ENCODE measurements at places on chromosomes 3 and 15.

GRCh38 chr15:85044894-85045293 is 63.2 kb downstream of the PDE8A start:
- DNase-seq = no peak

- no peak for DNase-seq
These were observed 23.2 kb downstream of the USP13 start for GRCh38 chr3:179676081-179676480.

- no peak for DNase-seq
These were observed 132.2 kb downstream of the DUT start for GRCh38 chr15:48463366-48463880.

- no peak for DNase-seq
These were observed 272.2 kb upstream of the CHRNA7 start for GRCh38 chr15:31758126-31758525.

GRCh38 chr15:68504681-68505170 is 72.8 kb upstream of the ITGA11 start:
- DNase-seq = no peak

DNA sequence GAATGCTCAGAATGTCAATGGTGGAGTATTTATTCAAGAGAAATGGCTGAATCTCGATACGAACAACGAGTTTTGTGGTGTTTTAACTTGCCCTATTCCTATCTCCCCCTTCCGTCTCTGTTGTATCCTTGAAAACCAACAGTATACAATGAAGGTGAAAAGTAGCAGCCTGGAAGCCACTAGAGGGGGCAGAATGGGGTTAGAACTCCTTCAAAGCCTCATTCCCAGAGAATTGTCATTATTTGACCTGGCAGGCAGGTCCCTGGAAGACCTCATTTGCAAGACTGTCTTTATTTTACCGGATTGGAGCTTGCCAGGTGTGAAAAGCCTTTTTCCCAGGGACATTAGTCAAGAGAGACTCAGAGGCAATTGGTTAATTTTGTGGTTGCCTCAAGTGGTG is 139.4 kb downstream of the LRRC28 start:
- DNase-seq = no peak

DNA sequence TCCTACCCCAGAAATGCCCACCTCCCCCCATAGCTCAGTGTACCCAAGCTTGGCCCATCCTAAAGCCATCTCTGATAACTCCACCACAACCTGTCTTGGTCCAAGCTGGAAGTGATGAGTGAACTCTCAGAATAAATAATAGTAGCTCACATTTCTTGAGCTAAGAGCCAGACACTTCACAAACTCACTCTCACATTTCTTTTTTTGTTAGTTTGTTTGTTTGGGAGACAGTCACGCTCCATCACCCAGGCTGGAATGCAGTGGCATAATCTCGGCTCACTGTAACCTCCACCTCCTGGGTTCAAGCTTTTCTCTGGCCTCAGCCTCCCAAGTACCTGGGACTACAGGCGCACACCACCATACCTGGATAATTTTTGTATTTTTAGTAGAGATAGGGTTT is 46.2 kb downstream of the LIPC start:
- no peak for DNase-seq

DNA sequence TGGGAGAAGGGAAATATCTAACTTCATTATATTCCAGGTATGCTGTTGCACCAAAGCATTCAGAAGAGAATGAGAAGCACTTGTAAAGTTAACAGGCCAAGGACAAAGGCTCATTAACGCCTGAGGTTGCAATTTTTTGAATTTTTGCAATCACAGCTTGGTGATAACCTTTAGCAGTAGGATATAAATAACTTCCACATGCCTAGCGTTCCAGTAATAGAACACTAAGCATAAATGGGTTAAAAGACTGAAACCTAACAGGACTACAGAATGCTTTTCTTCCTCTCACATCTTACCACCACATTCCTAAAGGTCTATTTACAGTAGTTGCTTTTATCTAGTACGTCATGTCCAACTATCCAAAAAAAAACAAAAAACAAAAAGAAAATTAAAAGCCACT is 57.4 kb upstream of the IMPG2 start:
- no peak for DNase-seq

DNA sequence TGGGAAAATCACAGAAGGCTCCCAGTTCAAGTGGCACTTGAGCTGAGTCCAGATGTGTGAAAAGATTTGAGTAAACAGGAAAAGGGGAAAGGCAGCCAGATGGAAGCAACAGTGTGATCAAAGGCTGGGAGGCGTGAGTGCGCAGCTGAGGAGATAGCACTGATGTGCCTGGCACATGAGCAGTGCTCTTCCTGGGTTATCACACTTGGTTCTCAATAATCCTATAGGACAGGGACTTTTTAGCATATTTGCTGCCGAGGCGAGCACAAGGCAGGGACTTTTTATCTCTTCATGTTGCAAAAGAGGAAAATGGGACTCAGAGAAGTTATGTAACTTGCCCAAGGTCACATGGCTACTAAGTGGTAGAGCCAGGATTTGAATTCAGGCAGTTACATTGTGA is 39.6 kb downstream of the CORO2B start:
- no peak for DNase-seq

- no peak for DNase-seq
These were observed 46.2 kb downstream of the GADL1 start for GRCh38 chr3:30848087-30848779.

DNA sequence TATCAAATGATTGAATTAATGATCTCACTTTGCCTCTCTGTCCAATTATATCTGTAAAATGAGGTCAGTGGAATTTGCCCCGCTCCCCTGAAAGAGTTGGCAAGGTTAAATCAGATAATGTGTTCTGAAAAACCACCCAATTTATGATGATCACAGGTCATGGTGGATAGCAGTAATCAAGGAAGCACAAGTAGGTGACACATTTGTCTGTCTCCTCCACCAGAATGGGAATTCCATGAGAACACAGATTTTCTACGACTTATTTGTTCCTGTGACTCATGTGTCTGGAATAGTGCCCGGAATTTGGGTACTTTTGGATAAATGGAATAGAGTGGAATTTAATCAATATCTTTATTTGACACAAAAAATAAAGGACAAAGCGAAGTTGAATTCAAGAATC is 220.9 kb upstream of the SUCLG2 start:
- no peak for DNase-seq

DNA sequence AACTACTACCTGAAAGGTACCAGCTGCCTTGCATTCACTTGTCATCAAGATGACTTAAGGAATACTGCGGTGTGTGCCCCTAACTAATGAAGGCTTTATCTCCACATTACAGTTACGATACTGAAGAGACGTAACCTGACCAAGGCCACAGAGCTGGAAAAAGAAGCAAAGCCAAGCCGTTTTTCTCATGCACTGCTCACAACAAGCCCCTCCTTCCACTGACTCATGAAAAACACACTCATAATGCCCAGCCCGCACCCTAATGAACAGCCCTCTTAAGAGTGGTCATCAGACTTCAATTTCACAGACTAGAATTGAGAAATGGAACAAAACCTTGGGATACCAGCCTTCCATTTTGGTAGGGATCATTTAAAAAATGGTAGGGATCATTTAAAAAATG is 11.6 kb downstream of the PSMD6 start:
- DNase-seq = no peak

DNA sequence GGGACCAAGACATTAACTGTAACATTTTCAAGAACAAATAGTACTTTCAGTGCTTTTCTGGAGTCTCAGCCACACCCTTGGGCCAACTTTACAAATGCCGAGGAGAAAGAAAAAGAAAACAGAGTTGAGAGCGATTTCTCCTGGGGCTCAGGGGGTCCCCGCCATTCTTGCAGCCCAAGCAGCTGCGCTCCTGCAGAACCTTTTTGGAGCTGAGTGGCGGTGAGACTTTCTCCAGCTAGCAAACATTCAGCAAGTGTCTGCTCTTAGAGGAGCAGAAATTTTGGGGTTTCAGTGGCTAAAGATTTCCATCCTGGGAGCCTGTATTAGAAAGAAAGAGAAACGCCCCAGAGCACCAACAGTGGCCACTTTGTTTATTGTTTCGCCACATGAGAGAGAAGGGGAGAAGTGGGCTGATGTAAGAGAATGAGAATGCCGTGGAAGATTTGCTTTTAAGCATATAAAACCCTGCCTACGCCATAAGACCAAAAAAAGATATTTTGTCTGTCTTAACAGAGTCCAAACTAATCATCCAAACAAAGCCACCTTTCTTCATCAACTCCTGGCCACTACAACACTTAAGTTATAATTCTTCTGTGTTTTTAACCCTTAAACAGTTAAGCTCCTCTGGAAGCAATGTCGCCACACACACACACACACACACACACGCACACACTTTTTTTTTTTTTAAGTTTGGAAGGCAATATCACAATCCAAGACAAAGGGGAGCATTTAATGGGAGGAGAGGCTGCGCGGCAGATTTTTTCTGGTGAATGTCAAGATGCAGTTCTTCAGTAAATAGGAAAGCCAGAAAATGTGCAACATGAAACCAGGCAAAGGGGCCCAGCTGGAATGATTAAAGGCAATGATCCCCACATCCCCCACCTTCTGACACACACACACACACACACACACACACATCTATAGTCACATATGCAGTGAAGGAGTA is 19.2 kb downstream of the EID1 start:
- DNase-seq = no peak

DNA sequence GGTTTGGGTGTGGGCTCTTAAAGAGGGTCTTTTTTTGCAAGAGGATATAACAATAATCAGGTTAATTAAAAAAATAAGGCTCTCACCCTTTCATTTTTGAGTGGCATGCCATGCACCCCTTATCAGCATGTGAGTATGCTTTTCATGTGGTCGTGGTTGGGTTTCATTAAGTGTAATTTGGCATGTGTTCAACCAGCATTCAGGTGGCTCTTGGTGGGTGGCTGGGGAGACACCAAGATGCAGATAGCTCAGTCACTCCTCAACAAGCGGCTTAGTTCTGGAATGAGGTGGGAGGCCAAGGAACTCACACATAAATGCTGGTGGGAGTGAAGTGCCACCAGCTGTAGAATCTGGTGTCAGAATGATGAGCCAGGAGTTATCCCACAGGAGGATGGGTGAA is 66.8 kb downstream of the FLNB start:
- no peak for DNase-seq

DNA sequence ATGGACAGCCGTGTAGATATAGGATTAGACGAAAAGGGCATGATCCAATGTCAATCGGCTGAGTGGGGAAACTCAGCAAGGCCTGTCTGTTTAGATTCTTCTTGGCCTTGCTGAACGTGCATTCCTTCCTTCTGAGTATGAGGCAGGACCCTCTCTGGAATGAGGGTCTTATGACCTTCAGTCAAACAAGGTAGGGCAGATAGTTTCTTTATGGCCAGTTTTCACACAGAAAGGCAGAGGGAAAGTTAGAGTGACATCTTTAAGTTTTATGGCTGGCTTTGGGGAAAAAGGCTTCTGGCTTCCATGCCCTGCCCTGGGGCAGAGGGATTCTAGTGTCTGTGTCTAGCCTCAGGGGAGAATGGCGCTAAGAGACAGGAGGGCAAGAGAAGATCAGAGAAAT is 29.7 kb downstream of the ARNT2 start:
- no peak for DNase-seq

DNA sequence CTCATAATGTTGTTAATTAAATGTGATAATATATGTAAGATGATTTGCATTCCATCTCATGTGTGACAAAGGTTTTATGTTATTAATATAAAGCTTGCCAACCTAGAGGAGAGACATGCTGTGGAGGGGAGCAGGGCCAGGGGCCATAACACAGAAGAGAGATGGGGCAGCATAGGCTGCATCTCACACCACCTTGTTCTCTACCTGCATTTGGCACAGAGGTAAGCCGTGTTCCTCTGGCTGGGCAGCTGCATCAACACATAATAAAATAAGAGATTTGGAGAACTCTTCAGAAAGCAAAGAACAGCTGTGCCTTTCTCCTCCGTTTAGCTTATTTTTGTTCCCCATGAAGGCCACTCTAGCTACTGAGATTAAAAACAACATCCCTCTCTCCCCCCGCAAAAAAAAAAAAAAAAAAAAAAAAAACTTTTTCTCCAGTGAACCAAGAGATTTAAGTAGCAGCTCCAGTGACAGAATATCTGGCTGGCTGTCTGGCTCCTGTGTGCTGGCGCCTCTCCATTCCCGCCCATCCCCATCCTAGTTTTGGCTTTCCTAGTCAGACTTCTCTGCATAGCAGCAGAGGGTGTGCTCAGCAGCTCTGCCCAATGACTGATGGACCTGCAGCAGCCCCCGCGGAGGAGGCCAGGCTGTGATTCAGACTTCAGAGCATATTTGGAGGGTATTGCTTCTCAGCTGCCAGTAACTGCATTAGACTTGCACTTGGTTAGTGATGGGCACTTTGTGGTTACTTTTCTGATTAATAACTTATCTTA is 52.2 kb upstream of the STXBP5L start:
- no peak for DNase-seq

GRCh38 chr15:78715434-78715833 is 74.4 kb upstream of the CHRNB4 start:
- no peak for DNase-seq

GRCh38 chr3:20256144-20256543 is 70.1 kb upstream of the SGO1 start:
- no peak for DNase-seq

DNA sequence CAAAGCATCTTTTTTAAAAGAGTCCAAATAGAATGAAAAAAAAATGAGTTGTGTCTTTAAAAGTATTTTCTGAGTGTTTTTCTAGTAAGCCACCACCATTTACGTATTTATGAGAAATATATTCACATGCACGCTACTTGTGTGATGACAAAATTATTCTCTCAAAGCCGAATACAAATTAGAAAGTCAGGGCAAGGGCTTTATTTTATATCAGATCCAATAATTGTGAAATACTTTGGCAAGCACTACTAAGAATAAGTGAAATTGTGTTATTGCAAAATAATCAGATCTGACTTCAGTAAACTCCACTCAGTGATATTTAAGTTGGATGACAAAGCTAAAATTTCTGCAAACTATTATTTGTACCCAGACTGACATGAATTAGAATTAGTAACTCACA is 589.3 kb upstream of the KCNMB2 start:
- no peak for DNase-seq

DNA sequence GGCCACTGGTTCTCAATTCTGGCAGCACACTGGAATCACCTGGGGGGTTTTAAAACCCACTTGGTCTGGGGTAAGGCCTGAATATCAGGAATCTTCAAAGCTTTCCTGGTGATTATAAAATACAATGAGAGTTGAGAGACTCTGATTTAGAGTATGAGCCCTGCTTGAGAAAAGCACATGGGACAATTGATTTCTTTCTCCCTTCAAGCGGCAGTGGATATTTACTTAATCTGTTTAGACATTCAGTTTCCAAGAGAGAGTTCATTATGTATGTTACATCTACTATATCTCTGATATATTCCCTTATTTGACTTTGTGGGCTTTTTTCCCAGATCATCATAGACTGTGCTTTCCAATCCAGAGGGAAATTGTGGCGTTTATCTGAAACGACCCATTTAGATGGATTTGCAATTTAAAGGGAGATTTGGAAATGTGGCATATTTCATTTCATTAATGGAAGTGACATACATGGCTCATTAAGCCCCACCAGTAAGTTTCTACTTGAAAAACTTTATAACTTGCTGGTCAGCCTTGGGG is 171.2 kb upstream of the PFN2 start:
- no peak for DNase-seq

Measured in T follicular helper cell (primary cell).